EH (cell line): ENCODE measurements at places on chromosomes 16 and 17.

- peak; percentile 93 for DNase-seq
Observed at GRCh38 chr17:72600934-72601333, 480.1 kb downstream of the SOX9 start.

- no peak for DNase-seq
Observed at GRCh38 chr16:89949756-89950155, 1.2 kb downstream of the DEF8 start.

- peak; percentile 46 for DNase-seq
Observed at GRCh38 chr17:1197781-1198490, 18.2 kb upstream of the ABR start.

DNA sequence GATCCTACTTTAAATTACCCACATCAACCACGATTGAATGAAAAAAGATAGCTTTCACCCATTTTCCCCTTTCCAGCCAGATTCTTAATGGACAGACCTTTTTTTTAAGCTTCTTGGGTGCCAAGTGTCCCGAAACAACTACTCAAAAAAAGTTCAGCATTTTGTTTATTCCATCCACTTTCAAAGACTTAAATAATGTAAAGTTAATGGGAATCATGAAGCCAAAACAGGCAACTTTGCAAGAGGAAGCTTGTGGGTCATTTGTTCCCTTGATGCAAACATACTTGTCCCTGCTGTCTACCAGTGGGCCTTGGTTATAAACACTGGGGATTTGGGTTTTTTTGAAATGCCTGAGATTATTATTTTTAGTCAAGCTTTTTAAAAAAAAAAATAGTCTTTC is 414.0 kb upstream of the PSMD7 start:
- no peak for DNase-seq

- DNase-seq: no peak
Observed at GRCh38 chr16:49382916-49383315, 9.3 kb downstream of the C16orf78 start.
